NAMALWA (cell line): ENCODE measurements at places on chromosomes 7 and 10.

- DNase-seq: peak; percentile 70
Observed at GRCh38 chr10:93680412-93681047, 21.9 kb downstream of the FRA10AC1 start.

DNA sequence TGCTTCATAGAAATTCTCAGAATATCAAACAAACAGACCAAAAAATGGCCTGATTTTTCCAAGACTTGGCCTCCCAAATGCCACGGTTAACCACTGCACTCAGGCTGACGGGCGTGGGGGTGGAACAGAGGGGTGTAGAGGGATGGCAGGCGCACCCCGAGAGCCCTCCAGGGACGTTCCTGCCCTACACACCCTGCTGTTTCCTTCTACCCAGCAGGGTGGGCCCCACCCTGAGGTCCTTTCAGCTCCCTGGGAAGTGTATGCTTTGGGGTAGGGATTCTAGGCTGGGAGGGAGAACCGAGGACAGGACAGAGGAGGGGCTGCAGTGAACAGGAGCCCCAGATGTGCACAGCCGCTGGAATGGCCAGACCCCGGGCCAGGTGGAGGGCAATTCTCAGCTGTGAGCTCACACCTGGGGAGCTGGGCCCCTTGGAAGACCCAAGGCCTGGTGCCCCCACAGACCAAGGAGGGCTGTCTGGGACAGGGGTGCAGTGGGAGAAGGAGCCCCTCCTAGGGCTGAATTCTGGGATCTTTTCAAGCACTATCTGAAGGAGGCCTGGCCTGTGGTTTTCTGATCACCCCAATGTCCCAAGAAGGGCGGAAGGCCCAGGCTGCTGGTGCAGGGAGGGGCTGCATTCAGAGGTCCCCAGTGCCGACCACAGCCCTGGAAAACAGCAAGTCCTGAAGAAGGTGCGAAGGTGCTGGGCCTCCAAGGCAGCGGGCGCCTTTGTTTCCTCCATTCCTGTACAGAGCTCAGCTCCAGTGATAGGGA lies 32.9 kb upstream of the INPP5A start:
- DNase-seq: no peak

- DNase-seq: no peak
Observed at GRCh38 chr7:16754856-16755317, 1.3 kb downstream of the TSPAN13 start.

- DNase-seq: no peak
Observed at GRCh38 chr10:67663449-67664087, 32.4 kb downstream of the CTNNA3 start.

GRCh38 chr7:42831006-42831717 lies 80.7 kb downstream of the C7orf25 start:
- no peak for DNase-seq

- no peak for DNase-seq
Observed at GRCh38 chr7:143487566-143487965, 9.9 kb downstream of the TAS2R41 start.

DNA sequence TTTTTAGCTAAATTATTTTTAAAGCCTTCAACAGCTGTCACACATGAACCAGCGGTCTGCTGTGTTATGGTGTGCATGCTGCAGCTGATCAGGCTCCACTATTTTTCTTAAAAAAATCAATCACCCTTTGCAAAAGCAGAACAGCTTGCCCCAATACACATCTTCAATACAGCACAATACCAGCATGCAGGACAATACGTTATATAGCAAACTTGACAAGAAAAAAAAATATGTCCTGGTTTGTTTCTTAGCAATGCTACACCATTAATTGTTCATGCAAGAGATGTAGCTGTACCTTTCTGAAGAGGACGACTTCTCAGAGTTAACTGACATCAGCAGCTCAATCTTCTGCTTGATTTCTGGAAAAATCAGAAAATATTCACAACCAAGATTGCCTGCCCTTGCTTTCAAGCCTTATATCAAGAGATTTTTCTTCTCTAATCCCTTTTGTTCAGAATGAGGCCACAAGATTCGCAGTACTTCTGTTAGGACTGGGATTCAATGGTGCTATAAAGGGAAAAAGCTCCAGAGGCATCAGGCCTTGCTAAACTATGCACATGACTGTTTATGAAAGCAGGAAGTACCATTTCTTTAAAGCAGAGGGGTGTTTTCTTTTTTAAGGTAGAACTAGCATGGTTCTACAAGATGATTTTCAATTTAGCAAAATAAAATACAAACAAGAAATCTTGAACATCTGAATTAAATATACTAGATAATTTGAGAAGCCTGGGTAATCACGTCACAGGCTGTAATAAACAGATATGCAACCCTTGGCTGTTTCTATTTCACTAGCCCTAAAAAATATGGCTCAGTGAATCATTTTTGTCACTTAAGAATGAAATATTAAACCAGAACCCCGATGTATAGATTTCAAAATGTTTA lies 120.0 kb downstream of the SRPK2 start:
- peak; percentile 79 for DNase-seq

DNA sequence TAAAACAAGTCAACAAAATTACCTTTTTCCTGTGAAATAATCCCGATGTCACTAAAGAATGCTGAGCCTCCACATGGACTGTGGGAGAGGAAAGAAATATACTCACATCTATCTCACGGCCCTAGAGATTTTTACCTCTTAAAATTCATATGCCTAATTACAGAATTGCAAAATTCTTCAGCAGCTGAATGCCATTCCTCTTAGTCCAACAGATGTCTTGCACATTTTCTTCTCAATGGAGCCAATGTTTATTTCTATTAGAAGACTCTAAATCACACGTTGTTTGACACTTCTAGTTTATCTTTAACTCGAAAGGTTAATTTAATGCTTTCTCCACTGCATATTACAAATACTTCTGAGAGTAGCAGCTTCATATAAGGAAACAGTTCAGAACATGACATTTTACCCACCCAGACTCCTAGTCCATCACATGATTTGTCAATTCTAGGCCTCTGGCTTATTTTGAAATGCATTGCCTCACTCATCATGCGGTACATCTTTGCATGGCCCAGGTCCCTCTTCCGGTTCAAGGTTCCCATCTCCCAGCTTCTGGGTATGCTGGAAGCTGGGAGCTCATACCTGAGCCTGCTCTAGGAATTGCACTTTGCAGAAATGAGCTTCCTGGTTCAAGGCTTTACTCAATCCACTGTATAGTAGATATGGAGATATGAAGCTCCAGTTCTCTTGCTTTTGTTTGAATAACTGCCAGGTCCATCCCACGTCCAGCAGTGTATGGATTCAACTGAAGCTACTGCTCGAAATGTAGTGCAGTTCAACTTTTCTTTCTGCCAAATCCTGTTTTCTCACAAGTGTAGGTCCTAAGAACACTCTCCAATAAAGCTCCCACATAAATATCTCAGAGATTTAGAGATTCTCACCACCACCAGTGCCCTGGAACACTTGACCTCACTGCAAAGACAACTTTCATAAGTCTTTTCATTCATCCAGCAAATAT lies 306.2 kb downstream of the GPR37 start:
- DNase-seq: no peak

- DNase-seq: no peak
Observed at GRCh38 chr7:147279964-147280374, 1163.4 kb downstream of the CNTNAP2 start.

DNA sequence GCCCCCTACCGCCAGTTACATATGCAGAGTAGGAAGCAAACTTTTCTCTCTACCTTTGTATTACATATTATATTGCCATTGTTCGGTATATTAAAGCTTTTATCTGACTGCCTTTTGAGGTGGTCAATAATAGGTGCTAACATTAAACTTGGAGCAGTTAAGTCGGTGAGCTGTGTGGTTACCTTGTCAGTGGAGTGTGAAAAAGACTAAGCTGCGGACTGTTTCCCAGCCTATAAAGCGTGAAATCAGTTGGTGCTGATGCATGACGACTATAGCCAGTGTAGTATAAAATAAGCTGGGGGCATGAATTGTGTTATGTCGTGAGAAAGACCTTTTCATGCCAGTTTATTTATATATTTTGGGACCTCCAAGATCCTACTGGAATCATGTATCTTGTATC lies 33.7 kb downstream of the R3HCC1L start:
- peak; percentile 87 for DNase-seq

- DNase-seq: no peak
Observed at GRCh38 chr7:128217030-128217805, 23.9 kb upstream of the LEP start.

GRCh38 chr7:134636008-134636449 lies 10.6 kb upstream of the BPGM start:
- DNase-seq: no peak

- no peak for DNase-seq
Observed at GRCh38 chr10:122999347-122999746, 9.2 kb downstream of the IKZF5 start.

DNA sequence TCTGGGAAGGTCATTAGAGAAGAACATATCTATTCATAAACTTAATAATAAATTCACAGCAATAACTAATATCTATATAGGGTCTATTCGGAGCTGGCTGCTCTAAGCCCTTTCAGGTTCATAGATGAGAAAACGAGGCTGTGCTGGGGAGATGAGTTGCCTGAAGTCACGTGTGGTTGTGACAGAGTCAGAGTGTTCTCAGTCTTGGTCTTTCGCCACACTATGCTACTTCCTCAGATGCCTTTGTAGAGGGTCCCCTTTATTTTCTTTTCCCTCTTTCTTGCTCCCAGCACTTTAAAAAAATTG lies 43.7 kb upstream of the FAM180A start:
- DNase-seq: no peak

GRCh38 chr7:106895246-106895864 lies 30.3 kb downstream of the PIK3CG start:
- DNase-seq: peak; percentile 83

DNA sequence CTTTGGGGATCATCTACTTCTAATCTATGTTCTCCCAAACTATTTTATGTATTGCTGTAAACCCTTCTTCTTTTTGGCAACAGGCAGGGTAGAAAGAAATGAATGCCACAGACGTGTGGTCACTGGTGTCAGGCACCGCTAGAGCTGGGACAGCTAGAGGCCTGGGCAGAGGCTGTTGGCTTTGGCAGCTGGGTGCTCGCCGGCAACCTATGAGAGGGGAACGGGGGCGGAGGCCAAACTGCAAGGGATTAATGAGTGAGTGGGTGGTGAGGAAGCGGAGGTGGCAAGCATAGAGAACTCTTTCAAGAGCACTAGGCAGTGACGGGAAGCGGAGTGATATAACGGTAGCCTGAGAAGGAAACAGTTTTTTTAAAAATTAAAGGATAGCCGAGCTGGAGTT lies 78.5 kb downstream of the CREB5 start:
- no peak for DNase-seq

DNA sequence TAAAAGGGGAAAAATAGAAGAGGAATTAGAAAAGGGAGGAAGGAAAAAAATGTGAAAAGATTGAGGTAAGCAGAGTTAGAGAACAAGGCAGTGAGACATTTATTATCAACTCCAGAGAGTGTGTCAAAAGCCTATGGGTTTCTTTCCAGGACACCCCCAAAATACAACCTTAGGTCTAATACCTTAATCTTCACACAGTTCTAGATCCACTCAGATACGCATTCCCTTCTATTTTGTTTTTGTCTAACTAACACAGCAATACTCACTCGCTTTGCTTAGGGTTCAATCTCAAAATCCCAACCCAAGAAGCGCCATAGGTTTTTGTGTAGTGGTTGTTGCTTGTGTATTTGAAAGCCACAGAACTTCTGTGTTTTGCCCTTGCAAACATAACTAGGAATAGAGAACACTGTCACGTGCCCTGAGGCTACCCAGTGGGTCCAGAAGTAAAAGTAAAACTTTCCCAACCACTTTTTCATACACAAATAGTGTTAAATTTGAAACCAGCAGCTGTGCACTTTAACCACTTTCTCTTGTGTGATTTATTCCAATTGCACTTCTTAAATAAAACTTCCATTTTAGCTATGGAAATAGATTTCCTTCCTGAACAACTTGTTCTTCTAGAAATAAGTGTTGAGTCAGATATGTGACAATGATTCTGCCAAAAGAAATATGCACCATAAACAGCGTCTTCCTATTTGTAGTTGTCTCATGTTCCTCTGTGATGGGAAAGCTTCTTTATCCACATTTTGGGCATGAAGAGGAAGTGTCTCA lies 414.7 kb upstream of the GHITM start:
- DNase-seq: no peak

DNA sequence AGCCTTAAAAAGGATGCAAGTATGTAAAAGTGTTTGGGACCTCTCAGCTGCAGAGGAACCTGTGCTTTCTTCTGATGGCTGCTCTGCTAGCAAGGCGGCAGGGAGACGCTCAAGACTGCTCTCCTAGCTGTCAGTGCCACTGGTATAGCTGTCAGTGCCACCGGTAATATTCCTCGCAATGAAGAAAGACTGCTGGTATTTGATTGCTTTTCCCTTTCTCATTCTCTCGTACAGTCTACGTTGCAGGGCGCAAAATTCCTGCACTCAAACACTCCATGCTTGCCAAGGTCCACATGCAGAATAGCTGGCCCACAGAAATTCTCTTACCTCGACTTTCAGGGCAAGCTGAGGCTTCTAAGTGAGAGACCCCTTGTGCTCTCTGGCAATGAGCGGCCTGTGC lies 432.6 kb upstream of the KLF6 start:
- DNase-seq: no peak

DNA sequence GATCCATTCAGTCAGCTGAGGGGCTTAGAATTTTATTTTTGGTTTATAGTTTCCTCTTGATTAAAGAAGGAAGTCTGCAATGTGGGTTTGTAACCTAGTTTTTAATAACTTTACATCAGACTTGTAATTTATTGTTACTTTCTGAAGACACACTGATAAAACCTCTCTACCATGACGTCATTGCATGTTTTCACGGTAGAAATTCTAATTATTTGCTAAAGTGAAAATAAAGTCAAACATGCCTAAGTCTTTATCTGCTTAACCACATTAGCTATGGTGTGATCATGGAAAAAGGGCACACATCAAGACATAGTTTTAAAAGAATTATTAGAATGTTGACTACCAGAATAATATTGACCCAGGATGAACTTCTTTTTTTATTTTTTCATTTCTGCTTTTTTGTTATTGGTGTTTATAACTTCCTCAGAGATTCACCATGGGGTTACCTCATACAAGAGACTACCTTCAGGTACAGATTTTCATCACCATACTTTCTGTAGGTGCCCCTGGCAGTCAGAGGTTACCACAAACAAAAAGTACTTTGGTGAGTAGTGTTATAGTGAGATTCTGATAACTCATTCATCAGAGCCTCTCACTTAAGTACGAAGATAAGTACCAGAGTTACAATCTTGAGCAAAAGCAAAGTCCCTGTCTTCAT lies 7.0 kb upstream of the PANK1 start:
- DNase-seq: peak; percentile 43

- DNase-seq: no peak
Observed at GRCh38 chr10:34046506-34047034, 712.1 kb upstream of the NRP1 start.

DNA sequence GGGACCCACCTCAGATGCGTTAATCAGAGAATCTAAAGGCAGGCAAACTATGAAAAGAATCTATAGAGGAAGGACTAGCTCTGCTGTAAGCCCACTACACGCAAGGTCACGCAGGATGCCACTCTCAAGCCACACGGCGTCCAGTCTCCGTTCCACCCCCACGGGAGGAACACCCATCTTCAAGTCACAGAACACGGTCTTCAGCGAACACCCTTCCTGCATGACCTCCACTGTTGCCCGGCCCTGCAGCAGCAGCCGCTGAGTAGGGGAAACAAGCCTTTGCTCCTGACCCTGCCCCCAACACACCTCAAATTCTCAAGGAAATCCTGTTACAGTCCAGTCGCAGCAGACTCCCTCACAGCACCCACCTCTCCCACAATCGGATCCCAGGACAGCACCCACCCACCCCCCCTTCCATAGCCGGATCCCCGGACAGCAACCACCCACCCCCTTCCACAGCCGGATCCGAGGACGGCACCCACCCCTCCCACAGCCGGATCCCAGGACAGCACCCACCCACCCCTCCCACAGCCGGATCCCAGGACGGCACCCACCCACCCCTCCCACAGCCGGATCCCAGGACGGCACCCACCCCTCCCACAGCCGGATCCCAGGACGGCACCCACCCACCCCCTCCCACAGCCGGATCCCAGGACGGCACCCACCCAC lies 133.7 kb downstream of the DIP2C start:
- DNase-seq: no peak
